NCI-H774 (cell line): ENCODE measurements at places on chromosomes 2 and 18.

DNA sequence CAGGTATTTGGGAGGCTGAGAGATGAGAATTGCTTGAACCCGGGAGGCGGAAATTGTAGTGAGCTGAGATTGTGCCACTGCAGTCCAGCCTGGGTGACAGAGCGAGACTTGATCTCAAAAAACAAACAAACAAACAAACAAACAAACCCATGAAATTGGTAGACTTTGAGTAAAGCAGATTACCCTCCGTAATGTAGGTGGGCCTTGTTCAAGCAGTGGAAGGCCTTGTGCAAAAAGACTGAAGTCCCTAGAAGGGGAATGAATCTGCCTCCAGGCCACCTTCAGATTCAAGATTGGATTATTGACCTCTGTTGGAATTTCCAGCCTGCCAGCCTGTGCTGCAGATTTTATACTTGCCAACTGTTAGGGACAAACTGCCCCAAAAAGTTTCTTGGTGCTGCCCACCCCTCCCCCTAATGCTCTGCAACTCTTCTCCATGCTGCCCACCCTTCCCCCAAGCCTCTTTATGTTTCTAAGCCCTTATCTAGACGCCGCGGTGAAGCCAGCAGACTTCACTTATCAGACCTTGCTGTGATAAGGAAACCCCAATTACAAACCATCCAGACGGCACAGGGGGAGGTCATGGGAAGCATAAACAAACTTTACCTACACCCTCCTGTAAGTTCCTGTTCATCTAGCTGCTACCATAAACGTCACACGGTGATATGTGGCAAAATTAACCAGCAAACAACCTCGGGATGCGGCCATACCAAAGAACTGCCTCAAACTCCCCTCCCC, 17.0 kb downstream of the CYP27A1 start:
- no peak for DNase-seq

GRCh38 chr2:147389218-147389617, 455.6 kb upstream of the ACVR2A start:
- DNase-seq: no peak

- DNase-seq: no peak
These were observed 19.6 kb downstream of the ANO7 start for GRCh38 chr2:241208058-241208457.

DNA sequence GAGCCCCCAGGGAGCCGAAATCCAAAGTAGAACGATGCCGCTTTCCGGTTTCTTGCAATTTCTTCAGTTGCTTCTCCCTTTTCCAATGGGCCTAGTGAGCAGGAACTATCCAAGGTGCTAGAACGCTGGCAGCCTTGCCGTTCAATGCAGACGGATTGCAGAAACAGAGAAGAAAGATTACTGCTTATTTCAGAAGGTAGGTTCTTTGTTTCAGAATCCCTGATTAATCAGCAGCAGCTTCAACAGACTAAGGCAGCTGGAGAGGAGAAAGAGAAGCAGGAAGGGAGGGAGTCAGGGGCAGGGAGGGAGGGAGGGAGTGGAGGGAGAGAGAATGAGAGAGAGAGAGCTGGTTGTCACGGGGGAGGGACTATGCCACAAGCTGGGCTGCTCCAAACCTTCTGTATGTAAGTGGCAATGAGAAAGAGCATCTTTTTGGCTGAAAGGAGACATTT, 576 bp downstream of the NYAP2 start:
- peak; percentile 48 for DNase-seq

- no peak for DNase-seq
These were observed 58.4 kb upstream of the CERS6 start for GRCh38 chr2:168397629-168398028.

- no peak for DNase-seq
These were observed 3.8 kb downstream of the SAG start for GRCh38 chr2:233311241-233311926.

DNA sequence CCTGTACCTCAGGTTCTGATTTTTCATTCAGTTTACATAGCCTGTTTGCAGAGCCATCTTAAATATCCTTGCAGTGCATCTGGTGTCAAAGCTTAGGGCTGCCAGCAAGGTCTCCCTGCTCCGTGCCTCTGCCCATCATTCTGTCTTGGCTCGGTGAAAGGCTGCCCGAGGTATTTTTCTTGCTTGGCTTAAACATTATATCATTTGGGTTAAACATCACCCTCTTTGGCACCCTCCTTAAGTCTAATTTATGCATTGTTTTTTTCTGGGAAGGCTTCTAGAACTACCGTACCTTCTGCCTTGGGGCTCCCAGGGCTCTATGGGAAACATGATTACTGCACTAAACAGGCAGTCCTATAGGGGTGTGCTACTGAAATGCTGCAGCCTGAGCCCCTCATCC, 158.6 kb upstream of the CELF4 start:
- DNase-seq: no peak

GRCh38 chr18:23994361-23994902, 20.1 kb upstream of the TTC39C start:
- peak; percentile 88 for DNase-seq

DNA sequence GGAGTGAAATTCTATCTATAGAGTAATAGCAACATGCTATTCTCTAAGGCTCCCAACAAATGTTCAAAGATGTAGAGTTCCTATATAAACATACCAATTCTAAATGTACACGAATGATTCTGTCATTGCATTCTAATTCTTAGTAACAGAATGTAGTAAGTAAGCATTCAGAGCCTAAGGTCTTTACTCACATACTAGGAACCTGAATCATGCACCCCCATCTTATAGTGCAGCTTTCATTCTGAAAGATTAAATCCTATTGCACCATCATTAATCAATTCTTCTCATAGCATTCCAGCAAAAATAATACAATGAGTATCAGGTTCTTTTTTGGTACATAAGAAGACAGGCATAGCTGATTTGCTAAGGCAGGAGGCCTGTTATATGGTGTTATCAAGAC, 230.0 kb downstream of the NCKAP5 start:
- no peak for DNase-seq

GRCh38 chr2:241701149-241701398, 765 bp upstream of the ING5 start:
- DNase-seq: no peak

DNA sequence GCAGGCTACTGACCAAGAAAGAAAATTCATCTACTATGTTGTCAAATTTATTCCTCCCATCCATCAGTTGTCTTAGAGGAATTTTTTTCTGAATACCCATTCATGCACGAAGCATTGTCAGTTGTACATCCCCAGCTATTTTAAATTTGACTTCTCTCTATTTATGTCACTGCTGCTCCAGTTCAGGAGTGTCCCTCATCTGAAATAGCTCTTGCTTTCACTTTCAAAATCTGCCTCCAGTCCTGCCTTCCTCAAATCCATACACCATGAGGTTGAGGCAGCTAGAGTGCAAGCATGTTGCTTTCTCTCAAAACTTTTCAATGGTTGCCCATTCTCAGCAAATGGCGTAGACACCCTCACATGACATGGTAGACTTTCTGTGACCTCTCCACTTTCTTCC, 335.4 kb upstream of the CDH2 start:
- DNase-seq: no peak

- DNase-seq: no peak
These were observed 178.0 kb downstream of the BABAM2 start for GRCh38 chr2:28068527-28068926.

DNA sequence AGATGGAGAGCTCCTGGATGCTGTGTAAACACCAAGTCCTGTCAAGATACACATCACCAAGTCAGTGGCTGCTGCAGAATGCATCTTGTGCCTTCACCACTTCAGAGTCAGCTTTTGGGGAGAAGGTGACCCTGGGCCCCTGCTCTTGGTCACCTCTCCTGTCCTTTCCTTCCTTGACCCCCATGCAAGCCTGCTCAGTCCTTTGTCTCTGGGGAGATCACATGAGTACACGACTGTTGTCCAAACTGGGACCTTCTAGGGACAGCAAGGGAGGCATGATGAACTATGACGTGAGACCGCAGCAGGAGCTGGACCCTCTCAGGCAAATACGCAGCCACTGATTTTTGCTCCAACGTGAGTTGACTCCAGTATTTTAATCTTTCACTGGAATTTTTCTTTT, 706.9 kb upstream of the ID2 start:
- DNase-seq: no peak

GRCh38 chr2:238587776-238588660, 161.3 kb downstream of the ASB1 start:
- no peak for DNase-seq

- DNase-seq: no peak
These were observed 114.0 kb upstream of the RND3 start for GRCh38 chr2:150601280-150602038.

GRCh38 chr2:102034683-102035548, 43.2 kb downstream of the IL1R2 start:
- no peak for DNase-seq

GRCh38 chr2:22950431-22950830, 434.5 kb upstream of the KLHL29 start:
- DNase-seq: no peak

DNA sequence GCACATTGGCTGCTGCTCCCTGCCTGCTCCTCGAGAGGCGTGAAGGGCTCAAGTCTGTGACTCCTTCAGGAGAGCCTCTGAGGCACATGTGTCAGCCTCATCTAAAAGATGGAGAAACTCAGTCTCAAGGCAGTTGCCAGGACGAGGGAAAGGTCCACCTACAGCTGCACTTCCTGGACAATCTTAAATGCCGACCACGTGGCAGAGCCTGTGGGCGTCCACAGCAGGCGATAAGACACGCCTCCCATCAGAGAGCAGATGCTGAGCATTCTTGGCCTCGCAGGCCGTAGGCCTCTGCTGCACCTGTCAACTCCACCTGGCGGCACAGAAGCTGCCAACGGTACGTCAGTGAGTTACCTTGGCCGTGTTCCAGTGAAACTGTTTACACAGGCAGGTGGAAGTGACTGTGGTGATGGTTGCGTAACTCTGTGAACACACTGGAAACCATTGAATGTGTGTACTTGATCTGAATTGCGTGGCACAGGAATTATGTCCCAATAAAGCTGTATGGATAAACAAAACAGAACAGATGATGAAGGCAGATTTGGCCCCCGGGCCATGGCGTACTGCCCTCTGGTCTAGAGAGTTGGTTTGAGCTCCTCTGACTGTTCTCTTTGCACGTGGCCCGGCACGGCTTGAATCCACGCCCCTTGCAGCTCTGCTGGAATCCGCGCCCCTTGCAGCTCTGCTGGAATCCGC, 114.5 kb downstream of the RNF144A start:
- peak; percentile 99 for DNase-seq

GRCh38 chr2:39416140-39416539, 20.9 kb downstream of the MAP4K3 start:
- DNase-seq: no peak

GRCh38 chr2:6564326-6564725, 301.4 kb downstream of the CMPK2 start:
- no peak for DNase-seq

- DNase-seq: peak; percentile 19
These were observed 1.1 kb upstream of the SPAST start for GRCh38 chr2:32061973-32062861.

DNA sequence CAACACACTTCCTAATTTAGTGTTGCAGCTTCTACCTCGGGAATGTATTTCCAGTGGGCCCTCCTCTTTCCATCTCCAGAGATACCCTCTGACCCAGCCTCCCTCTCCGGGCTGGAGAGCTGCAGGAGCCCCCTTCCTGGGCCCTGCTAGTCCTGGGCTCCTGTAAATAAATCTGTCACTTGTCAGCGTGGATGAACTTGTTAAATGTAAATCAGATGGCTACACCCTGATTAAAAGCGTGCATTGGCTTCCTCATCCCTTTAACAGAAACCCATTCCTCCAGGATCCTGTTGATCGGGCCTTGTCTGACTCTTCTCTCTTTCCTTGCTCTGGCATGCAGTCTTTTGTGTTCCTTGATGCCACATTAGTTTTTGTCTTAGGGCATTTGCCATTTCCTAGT, 2.4 kb downstream of the ZNF236 start:
- no peak for DNase-seq

- no peak for DNase-seq
These were observed 1064.3 kb upstream of the CDH2 start for GRCh38 chr18:29241199-29241598.

DNA sequence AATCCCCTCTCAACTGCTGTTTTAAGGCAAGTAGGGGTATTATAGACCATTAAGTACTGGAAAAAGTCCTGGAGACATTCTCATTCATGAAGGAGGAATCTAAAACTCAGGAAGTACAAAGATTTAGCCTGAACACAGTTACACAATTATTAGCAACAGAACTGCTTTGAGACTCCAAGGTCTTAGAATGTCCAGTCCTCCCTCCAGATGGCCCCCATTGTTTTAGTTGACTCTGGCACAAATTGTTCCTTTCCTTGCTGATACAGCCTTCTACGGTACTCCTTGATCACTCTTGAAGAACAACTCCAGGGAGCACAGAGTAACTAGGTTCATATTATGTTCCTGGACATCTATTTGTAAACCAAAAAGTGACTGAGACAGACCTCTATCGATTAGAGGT, 210.1 kb upstream of the RND3 start:
- no peak for DNase-seq

DNA sequence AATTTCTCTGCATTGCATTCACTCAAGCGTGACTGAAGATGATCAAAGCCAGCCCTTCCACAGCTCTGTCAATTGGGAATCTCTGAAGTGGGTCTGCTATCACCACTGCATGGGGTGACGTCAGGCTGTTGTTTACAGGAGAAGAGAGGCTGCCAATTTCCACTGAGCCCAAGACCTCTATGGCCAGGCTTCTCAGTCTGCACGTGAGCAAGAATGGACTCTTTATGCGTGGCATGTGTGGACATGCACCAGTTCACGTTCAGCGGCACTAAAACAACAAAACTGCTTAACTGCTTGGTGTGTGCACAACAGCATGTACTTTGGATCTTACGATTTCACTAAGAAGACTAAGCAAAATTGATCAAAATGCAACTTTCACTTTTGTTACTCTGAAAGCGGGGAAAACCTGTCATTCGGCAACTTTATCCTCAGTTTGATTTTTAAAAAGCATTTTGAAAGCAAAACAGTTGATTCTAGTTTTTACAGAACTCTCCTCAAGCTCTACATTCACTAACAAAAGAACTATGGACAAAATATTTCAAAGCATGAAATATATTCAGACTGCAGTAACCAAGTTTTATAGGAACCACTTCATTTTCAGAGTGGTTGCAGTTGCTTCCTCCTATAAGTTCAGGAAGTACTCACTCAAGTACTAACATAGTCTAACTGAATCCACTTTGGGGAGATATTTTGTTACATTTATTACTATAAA, 77.0 kb upstream of the SERTAD2 start:
- DNase-seq: peak; percentile 71

DNA sequence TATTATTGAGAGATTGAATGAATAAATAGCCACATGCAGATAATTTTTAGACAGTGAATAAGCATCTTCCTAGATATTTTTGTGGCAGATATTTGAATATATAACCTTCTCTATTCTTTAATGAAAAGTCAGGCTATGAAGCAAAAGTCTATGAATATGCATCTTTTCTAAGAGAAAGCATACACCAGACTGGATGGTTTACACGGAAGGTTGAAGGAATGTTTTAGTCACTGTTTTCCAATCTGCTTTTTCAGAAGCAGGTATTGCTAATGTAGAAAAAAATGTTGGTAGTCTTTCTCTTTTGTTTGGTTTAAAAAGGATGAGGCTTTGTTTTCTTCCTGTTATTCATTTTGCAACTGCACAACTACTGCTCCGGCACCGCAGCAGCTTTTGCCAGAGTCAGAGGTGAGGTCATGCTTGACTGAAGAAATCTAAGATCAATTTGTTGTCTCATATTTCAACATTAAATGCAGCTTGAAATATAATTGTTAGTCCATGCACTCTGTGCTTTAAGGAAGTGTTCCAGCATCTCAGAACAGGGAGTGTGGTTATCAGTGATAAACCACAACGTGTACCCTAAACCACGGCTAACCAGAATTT, 1540.8 kb upstream of the PIK3C3 start:
- no peak for DNase-seq
